ENCODE measurements at places on chromosomes 7 and 10. TPM values are rescaled to one million over a fixed set of nuclear protein-coding genes. Genes with fewer than 3 reads are reported as not detected.

DNA sequence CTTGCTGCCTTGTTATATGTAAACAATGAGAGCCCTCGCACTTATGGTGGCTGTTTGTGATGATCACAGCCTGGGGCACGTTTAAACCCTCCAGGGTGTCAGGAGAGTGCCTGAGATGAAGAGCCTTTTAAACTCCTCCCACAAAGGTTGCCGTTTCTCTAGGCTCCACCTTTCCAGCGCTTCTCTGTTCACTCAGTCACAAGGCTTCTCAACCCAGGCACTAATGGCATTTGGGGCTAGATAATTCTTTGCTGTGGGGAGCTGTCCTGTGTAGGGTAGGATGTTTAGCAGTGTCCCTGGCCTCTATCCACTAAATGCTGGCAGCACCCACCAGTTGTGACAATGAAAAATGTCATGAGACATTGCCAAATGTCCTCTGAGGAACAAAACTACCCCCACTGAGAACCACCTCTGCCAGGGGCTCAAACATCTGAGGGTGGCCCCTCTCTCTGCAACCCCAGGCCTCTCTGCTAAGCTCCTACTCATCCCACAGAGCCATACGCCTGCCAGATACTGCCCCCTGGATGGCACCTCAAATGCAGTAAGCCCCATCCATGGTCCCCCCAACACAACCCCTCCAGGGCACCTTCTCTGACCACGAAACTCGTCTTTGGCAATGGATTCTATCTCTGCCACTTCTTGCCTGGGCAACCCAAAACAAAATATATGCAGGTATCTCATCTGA, 144.3 kb upstream of the ZMIZ1 start:
- DNase-seq: no peak

DNA sequence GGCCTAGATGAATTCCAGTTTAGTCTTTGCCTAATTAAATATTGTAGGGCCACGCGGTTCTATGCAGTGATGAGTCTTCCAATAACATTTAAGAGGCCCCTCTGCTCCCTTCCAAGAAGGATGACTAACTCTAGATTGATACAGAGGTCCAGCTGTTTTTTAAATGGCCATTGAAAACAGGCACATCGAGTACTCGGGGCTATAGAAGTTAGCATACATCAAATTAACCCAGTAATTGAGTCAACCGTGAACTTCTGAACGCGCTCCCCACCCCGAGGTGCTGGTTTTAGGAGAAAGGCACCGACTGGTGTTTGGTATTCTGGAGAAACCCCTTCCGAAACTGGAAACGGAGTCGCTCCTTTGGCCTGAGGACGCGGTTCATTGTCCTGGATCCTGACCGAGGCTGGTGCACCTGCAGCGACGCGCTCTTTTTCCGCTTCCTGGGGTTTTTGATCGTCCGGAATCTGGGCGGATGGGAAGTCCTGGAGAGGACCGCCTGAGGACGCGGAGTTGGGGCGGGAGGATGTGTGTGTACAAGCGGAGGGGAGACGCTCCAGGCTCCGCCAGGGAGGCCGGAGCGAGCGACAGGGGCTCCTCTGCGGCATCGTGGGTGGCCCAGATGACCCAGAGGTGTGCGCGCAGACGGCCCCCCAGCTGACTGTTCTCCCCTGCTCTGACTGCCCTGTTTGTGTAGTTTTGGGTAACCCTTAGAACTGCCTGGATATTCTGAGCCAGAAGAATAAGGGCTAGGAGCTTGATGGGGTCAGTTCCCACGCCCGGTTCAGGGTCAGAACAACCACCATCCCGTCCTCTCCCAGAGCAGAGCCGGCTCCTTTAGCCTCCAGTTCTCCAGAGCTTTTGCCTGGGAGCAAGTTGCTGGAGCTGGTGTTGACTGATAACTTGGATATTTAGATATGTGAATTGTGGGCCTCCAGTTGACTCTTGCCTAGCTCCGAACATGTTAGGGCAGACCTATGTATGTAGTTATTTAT, 711 bp downstream of the FAM221A start:
- DNase-seq: peak; percentile 27

GRCh38 chr10:97891497-97892167, 42.0 kb downstream of the GOLGA7B start:
- DNase-seq: no peak

DNA sequence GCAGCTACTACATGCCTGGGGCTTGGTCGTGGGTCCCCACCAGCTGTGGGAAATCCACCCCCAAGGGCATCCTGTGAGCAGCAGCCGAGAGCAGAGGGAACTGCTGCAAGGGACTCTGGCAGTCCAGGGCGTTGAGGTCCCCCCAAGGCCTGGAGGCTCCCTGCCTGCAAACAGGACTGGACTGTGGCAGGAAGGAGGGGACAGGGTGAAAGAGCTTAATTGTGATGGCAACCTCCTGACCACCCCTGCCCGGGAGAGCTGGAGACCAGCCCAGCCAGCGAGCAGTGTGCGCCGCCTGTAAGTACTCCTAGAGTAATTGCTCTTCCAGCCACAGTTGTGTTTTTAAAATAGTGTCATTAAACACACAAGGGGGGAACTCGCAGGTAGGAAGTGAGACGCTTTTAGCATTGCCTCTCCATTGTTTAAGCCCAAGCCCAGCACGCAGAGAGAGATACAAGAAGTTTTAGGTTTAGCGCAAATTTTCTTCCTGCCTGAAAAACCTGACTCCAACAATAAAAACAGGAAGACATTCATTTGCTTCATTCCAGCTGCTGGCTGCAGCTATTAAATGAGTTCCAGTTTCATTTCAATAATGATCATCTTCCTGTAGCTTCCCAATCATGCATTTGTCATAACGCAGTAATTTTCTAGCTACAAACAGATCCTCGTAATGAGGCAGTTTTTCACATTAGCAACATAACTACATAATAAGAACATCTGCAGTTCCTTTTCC, 111.1 kb downstream of the EBF3 start:
- DNase-seq: no peak

DNA sequence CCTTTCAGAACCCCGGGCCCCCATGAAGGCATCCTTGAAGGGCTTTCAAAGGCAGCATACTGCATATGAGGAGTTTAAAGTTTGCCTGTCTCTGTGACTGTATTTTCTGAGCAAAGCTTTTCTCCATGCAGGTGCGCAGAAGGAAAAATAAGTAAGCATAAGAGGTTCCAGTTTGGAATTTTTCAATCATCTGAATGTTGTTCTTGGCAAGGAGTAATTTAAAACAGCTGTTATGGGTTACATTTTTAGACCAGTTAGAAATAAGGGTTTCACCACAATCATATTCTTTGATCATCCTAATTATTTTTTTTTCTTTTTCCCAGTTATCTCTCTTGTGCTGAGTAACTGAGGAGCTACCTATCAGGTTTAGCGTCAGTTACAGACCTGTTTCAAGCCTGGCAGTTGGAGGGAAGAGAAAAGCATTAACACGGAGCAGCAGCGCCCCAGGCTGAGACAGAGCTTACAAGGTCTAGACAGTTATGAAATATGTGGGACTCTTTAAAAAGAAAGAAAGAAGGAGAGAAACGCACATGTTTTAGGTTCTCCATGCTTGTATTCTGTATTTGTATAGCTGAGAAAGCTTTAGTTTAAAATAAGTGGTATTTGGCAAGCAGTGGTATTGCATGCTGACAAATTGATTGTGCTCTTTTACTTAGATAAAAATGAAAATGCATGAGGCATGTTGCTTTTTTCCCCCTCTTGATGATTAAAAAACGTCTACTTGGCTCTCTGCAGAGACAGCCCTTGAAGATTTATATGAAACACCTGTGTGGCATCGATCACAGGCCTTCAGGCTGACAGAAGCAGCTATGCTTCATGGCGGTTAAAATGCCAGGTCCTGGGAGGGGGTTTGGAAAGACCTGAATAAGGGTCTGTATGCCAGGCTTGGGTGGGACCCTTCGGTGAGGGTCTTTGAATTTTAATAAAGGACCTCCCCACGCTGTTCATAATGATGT, 157.6 kb downstream of the GRK5 start:
- no peak for DNase-seq

GRCh38 chr10:97079448-97079847, 106.3 kb downstream of the SLIT1 start:
- DNase-seq: no peak

DNA sequence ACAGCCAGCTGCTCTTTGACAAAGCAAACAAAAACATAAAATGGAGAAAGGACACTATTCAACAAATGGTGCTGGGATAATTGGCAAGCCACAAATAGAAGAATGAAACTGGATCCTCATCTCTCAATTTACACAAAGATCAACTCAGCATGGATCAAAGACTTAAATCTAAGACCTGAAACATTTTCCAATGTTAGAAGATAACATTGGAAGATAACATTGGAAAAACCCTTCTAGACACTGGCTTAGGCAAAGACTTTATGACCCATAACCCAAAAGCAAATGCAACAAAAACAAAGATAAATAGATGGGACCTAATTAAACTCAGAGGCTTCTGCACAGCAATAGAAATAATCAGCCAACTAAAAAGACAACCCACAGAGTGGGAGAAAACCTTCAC, 425.7 kb upstream of the SEMA3D start:
- DNase-seq: no peak

DNA sequence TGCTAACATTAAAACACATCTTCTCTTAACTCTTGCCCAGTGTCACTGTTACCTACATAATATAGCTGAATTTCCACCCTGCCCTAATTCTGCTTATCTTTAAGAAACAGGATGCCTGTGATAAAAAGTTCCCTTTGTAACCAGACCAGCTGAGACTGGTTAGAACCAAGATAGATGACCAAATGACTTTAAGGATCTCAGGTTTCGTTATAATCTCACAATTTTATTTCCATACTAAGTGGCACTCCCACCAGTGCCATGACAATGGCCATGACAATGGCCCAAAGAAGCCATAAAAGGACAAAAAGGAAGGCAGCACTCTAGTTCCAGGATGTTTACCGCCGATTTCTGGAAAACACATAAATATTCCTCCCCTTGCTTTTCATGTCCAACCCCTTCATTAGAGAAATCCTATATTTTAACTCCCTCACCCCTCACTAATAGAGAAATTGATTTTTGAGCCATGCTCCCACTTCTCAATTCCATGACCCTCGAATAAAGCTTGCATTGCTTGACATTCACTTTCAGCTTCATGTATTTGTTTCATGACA, 126.1 kb downstream of the ELAPOR2 start:
- DNase-seq: no peak

Gene TAS2R4
- 0.18 TPM for total RNA-seq

Gene XRCC2
- 45.0 TPM for total RNA-seq

Gene MET
- 121 TPM for total RNA-seq

Gene VPS41
- total RNA-seq: 37.4 TPM

Gene OR13A1
- not detected for total RNA-seq

Gene CCDC172
- total RNA-seq: not detected
